Stimulated activated CD4-positive, alpha-beta T cell treated with anti-CD3 and anti-CD28 coated beads, Interleukin-1b, Interleukin-23, amount 100 ng/mL, for 1 hour (primary cell): ENCODE measurements at places on chromosomes 16 and 17.

DNA sequence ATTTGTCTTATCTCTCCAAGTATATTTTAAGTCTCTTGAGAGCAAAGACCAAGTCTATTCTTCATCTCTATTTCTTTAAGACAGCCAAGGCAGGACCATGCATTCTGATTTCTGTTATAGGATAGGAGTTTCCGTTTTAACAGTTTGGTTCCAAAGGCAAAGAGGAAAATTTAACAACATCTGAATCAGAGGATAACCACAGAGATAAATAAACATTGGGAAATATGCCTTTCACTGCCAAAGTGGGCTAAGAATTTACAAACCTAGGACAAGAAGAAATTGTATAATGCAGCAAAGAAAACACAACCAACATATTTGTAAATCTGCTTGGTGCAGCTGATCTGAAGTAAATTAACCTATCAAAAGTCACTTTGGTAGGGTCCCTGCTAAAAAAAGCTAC lies 37.7 kb downstream of the USP32 start:
- no peak for DNase-seq

DNA sequence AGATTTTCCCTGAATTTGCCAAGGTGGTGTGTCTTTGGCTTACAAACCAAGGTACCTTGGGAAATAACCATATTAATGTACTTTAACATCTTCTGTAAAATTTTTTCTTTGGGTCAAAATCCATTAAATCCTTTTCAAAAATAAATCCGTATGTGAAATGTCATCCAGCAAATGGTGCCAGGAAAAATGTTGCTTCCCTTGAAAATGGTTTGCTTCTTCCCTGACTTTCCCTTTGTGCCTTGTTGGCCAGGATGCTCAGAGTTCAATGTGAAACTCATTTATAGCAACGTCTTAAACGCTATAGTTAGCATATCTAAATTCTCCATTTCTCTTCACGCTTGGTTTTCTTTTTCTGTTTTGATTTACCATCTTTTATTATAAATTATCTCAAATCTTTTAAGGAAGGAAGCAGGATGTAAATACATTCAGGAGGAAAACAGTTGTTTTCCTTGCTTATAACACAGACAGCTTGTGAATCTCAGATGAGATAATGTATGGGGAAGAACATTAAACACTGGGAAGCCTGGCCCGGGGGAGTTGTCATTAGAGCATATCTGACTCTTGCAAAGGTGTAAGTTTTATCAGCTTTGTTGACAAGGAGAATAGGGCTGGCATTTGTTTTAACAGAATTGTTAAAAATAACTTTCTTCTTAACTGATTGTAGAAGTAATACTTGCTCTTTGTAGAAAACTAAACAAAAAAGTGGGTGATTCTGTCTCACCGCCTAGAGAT lies 42.1 kb downstream of the GPRC5B start:
- DNase-seq: no peak

DNA sequence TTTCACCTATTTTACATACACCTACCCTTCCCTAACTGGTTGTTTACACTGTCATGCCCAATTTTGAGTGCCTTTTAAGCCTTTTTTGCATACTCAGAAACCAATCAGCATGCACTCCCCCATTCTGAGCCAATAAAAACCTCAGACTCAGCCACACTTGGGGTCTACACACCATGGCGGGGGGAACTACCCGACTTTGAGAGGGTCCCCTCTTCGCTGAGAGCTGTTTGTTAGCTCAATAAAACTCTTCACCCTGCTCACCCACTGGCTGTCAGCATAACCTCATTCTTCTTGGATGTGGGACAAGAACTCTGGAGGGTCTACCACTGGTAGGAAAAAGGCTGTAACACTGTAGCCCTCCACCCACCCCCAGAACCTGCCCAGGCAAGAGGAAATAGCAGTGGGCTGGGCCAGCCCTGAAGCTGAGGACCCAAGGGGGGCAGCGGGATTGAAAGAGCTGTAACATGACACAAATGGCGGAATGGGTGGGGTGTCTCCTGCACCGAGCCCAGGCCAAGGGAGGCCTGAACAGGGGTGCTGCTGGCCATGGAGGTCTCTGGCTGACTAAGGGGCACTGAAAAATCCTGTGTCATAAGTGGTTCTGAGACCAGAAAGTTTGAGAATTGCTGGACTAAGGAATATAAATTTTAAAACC lies 3.0 kb upstream of the FLYWCH2 start:
- DNase-seq: no peak

DNA sequence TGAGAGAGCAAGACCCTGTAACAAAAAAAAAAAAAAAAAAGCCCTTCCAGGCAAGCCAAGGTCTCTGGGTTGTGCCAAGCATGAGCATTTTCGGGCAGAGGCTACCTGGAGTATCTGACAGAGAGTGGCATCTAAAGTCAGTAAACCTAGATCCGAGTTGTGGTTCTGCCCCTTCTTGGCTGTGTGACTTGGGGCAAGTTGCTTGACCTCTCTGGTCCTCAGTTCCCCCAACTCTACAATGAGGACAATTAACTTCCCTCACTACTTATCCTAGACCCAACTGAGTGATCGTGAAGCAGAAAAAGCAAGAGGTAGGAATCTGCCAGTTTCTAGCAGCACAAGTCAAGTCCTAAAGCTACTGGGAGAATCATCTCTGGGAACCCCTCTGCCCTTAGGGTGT lies 34.4 kb downstream of the TMEM186 start:
- no peak for DNase-seq

- DNase-seq: no peak
Measured at GRCh38 chr17:41340934-41341861, 9.4 kb downstream of the KRT33A start.
